ENCODE measurements at places on chromosomes 12 and 14. TPM values are rescaled to one million over a fixed set of nuclear protein-coding genes. Genes with fewer than 3 reads are reported as not detected.

DNA sequence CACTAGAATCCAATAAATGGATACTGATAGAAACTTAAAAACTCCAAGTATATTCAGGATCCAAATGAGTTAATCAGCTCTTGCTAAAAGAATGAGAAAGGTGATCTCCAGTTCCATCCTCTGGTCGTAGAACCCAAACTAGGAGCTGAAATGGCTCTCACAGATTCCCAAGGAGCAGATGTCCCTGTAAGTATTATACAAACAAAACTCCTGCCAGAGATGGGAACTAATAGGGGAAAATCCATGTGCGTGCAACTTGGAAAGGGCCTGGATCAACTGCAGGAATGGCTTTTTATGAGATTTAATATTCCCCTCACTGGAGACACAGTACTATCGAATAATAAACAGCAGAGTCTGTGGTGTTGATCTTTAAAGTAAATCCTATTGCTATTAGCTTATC, 309.2 kb upstream of the TBX3 start:
- DNase-seq, result no peak

DNA sequence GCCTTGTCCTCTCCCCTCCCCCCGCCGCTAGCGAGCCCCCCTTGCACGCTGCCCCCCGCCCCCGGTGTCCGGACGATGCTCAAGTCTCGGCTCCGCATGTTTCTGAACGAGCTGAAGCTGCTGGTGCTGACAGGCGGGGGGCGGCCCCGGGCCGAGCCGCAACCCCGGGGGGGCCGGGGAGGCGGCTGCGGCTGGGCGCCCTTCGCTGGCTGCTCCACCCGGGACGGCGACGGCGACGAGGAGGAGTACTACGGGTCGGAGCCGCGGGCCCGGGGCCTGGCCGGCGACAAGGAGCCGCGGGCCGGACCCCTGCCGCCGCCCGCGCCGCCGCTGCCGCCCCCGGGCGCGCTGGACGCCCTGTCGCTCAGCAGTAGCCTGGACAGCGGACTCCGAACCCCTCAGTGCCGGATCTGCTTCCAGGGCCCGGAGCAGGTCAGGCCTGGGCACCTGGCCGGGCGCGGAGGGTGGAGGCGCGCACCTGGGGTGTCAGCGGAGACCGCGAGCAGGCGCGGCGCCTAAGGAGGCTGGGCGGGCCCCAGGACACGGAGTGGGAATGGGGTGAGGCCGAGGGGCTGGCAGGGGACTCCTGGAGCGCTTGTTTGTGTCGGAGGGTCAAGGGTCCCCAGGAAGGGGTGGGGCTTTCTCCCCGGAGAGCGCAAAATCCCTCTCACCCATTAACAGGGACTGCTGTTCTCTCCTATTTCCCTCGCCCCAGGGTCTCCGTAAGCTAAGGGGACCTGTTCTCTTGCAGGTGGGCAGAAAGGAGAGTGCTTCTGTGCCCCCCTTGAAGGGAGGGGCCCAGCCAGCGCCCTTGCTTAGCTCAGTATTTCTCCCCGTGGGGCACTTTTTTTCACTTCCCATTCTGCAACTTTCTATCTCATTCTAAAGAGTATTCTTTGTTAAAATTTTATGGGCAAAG, 810 bp downstream of the MARCHF9 start:
- DNase-seq, result no peak

- no peak for DNase-seq
Measured at GRCh38 chr12:9604287-9604686, 3.4 kb downstream of the KLRB1 start.

GRCh38 chr12:128057586-128057985, 209.4 kb upstream of the TMEM132C start:
- DNase-seq, result no peak

DNA sequence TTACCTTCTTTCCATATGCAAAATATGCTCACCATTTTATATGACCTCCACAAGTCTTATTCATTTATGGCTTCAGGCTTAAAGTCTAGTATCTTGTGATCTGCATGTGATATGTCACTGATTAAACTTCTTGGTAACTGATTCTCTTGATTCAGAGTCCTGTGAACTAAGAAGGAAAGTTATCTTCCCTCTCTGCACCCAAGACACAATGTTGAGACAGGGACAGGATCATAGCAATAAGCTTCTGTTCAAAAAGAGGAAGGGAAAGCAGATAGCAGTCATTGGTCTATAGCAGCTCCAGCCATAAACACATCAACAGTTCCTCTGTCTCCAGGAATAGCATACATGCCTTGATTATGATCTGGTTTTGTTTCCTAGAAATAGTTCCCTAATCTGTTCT, 103.1 kb downstream of the UNC79 start:
- no peak for DNase-seq

GRCh38 chr12:59594943-59595500, 807 bp upstream of the SLC16A7 start:
- DNase-seq, result no peak

Gene SLC25A47
- not detected for total RNA-seq

DNA sequence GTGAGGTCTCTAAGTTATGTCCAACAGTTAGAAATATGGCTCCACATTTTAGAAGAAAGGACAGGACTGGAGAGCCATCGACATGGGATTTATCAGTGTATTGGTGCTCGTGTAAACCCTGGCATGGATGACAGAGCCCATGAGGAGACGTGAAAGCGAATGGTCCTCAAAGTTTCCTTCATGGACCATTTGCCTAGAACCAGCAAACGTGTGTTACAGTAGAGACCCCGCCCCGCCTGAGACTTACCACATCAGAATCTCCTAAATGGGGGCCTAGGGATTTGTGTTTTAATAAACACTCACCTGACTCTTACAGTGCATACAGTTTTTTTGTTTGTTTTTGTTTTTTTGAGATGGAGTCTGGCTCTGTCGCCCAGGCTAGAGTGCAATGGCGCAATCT, 12.2 kb downstream of the EVL start:
- no peak for DNase-seq

Gene SYT1
- total RNA-seq, result 1.5 TPM

Gene TAS2R20
- total RNA-seq, result 4.8 TPM

DNA sequence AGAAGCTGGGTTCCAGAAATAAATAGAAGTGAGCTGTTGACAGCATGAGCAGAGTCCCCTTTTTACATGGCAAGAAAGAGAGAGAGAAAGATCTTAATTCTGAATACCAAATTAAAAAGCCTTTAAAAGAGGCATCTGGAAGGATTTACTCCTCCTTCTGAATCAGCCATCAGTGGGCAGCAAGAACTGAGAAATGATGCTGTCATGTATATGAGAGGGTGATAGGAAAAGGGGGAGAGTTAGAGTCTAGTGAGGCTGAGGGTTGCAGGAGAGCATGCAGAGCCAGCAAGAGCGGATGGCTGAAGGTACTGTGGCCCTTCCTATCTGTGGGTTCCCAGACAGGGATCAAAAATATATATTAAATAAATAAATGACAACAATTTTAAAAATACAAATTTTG, 34.5 kb upstream of the GNG2 start:
- DNase-seq, result no peak

All from aorta (tissue), 5 donors.